Activated naive CD8-positive, alpha-beta T cell treated with anti-CD3 and anti-CD28 coated beads, Interleukin-2, amount 10 ng/mL, durations not matched to agents 7 days and 5 days (primary cell): ENCODE measurements at places on chromosomes 7 and 10. TPM values are rescaled to one million over a fixed set of nuclear protein-coding genes. Genes with fewer than 3 reads are reported as not detected.

GRCh38 chr10:42640610-42641229 is 2.4 kb upstream of the ZNF33B start:
- no peak for DNase-seq
- H3K4me1 ChIP-seq: peaks cover 15% of the 10 kb centered on the region
- H3K36me3 ChIP-seq: peaks cover 8% of the 10 kb centered on the region
- no peaks in the 10 kb centered on the region for H3K27me3 ChIP-seq
- no peak overlapping the region for H3K27ac ChIP-seq

- peaks cover 8% of the 10 kb centered on the region for H3K4me1 ChIP-seq
- H3K27ac ChIP-seq: no peak overlapping the region
- H3K4me3 ChIP-seq: no peak overlapping the region
- no peak for DNase-seq
- H3K36me3 ChIP-seq: no peaks in the 10 kb centered on the region
Measured at GRCh38 chr10:126470991-126471390, 82.7 kb upstream of the ADAM12 start.

CLRN3 gene
- not detected for total RNA-seq

GRID2IP gene
- 0.28 TPM for total RNA-seq

ITIH5 gene
- total RNA-seq: not detected

- no peaks in the 10 kb centered on the region for H3K36me3 ChIP-seq
- no peak for DNase-seq
- no peak overlapping the region for H3K4me3 ChIP-seq
- H3K4me1 ChIP-seq: no peaks in the 10 kb centered on the region
- peaks cover 16% of the 10 kb centered on the region for H3K27me3 ChIP-seq
Measured at GRCh38 chr10:23056186-23056579, 39.2 kb upstream of the MSRB2 start.

DNA sequence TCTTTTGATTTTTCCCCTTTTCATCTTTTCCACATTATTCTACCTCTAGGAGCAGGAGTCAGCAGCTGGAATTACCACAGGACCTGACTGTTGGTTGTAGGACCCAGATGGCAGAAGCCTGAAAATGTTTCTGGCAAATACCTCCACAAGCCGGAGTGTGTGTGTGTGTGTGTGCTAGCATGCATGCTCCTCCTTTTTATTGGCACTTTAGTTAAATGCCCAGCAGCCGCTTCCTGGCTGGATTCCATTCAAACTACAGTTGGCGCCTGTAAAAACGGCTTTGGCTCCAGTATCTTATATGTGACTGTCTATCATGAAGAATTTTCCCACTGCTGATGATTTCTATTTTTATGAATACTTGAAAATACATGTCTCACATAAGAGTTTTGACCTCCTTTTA is 319.7 kb upstream of the SP4 start:
- H3K4me1 ChIP-seq: no peaks in the 10 kb centered on the region
- H3K27me3 ChIP-seq: peaks cover 1% of the 10 kb centered on the region
- DNase-seq: no peak
- H3K4me3 ChIP-seq: no peak overlapping the region
- no peak overlapping the region for H3K27ac ChIP-seq
- H3K36me3 ChIP-seq: no peaks in the 10 kb centered on the region

ASZ1 gene
- not detected for total RNA-seq

ANXA7 gene
- 90.6 TPM for total RNA-seq

DNA sequence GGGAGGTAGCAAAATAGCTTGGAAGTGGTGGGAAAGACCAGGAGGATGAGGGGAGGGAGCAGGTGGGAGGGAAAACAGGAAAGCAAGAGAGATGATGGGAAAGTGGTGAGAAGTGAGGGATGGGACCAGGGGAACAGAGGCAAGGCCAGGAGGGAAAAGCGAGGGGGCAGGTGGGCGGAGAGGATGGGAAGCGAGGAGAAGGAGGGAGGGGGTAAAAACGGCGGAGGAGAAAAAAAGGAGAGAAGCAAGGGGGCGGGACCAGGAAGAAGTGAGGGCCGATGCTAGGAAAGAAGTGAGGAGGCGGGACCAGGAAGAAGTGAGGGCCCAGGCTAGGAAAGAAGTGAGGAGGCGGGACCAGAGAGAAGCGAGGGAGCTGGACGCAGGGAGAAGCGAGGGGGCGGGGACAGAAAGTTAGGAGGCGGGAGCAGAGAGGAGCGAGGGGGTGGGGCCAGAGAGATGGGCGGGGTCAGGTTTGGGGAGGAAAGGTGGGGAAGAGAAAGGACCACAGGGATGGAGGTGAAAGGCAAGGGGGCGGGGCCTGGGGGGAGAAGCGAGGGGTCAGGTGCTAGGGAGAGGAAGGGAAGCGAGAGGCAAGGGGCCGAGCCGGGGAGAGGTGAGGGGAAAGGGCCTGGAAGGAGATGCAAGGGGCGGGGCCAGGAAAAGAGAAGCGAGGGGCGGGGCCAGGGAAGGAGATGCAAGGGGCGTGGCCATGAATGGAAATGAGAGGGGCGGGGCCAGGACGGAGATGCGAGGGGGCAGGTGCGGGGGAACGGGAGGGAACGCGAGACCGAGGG is 984 bp downstream of the SMURF1 start:
- H3K27ac ChIP-seq: peak overlapping the region; percentile 91
- H3K4me1 ChIP-seq: peaks cover 38% of the 10 kb centered on the region
- H3K4me3 ChIP-seq: peak overlapping the region; percentile 95
- H3K36me3 ChIP-seq: peaks cover 10% of the 10 kb centered on the region
- peak; percentile 88 for DNase-seq
- H3K27me3 ChIP-seq: peaks cover 10% of the 10 kb centered on the region

DNA sequence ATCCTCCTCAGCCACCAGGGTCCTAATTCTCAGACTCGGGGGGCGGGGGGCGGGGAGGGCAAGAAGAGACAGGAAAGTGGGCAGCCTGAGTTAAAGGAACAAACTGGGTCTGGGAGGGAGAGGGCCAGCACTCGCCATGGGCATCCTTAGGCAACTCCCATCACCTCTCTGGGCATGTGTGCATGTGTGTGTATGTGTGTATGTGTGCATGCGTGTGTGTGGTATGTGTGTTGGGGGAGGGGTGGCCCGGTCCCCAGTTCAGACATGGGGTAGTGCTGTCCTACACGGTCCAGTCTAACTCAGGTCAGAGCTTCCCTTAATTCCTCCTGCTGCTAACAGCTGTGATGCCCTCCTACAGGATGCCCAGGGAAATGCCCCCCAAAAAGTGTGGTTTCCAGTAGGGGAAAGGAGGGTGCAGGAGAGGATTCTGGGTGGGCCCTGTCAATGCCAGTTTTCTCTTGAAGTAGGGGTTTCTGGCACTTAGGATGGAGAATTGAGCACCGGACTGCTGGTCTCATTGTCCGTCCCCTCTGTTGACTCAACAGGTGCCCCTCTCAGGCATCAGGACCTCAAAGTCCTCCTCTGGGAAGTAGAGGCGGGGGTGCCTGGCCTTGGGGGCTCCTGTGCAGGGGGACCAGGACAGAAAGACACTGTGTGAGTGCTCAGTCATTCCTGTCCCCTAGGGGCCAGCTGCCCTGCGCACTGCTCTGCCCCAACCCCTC is 15.1 kb upstream of the ZMIZ1 start:
- no peaks in the 10 kb centered on the region for H3K36me3 ChIP-seq
- H3K4me1 ChIP-seq: peaks cover 11% of the 10 kb centered on the region
- no peak overlapping the region for H3K27ac ChIP-seq
- H3K27me3 ChIP-seq: no peaks in the 10 kb centered on the region

TMEM176B gene
- 0.61 TPM for total RNA-seq

- no peak overlapping the region for H3K27ac ChIP-seq
- DNase-seq: no peak
- H3K36me3 ChIP-seq: no peaks in the 10 kb centered on the region
- H3K4me3 ChIP-seq: no peak overlapping the region
- no peaks in the 10 kb centered on the region for H3K4me1 ChIP-seq
- H3K27me3 ChIP-seq: peaks cover 3% of the 10 kb centered on the region
Measured at GRCh38 chr10:34188221-34188620, 626.9 kb downstream of the PARD3 start.

AUTS2 gene
- 17.5 TPM for total RNA-seq

CFAP58 gene
- total RNA-seq: 0.34 TPM

- H3K27ac ChIP-seq: peak overlapping the region; percentile 21
- H3K4me3 ChIP-seq: peak overlapping the region; percentile 70
- peaks cover 75% of the 10 kb centered on the region for H3K27me3 ChIP-seq
- DNase-seq: no peak
- H3K4me1 ChIP-seq: peaks cover 26% of the 10 kb centered on the region
- peaks cover 2% of the 10 kb centered on the region for H3K36me3 ChIP-seq
Measured at GRCh38 chr7:114086914-114087652, 168.3 kb upstream of the PPP1R3A start.

PON1 gene
- not detected for total RNA-seq

DNA sequence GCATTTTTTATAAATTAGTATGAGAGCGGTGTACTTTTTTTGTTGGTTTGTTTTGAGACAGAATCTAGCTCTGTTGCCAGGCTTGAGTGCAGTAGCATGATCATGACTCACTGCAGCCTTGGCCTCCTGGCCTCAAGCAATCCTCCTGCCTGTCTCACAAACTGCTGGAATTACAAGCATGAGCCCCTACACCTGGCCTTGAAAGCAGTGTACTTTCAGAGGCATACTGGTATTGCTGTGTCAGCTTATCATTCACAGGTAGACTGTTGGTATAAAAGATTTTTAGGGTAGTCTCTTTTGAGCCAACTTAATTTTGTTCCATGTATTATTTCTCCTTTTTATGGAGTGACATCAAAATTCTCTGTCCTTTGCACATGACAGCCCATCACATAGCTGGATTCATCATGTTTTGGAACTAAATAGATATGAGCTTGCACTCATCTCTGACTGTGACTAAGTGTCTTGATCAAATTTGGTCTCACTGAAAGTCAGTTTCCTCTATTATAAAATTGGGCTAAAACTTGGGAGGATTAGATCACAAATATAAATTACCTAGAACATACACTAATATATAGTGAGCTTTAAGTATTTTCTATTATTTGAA is 12.4 kb downstream of the GNAT3 start:
- H3K27ac ChIP-seq: no peak overlapping the region
- H3K36me3 ChIP-seq: no peaks in the 10 kb centered on the region
- H3K27me3 ChIP-seq: no peaks in the 10 kb centered on the region
- no peak for DNase-seq

ZNF727 gene
- 0.17 TPM for total RNA-seq

DNA sequence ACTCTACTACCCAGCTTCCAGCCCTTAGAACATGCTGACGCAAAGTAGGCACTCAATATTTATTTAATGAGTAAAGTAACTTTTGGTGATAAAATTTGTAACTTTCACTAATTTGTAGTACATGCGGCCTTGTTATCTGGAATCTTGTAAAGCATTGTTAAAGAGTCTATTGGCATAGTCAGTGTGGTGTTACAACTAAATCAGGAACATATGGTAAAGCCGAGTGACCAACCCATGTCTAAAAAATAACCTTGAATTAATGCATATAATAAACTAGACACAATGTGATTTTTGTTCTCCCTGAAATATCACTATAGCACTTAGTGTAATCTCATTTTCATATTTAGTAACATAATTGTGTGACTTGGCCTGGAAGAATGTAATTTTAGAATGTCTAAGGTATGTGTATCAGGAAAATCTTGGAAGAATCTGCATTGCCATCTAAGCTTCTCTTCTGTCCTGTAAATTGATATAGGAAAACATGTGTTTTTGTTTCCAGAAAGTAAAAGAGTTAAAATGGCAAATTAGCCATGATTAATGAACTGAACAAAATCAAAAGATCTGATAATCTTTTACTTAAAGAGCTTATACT is 256.7 kb upstream of the GNAI1 start:
- peaks cover 2% of the 10 kb centered on the region for H3K36me3 ChIP-seq
- no peak for DNase-seq
- H3K4me3 ChIP-seq: no peak overlapping the region
- H3K4me1 ChIP-seq: no peaks in the 10 kb centered on the region

GRCh38 chr10:85490431-85490830 is 876.2 kb downstream of the GRID1 start:
- H3K4me3 ChIP-seq: no peak overlapping the region
- H3K4me1 ChIP-seq: no peaks in the 10 kb centered on the region
- H3K36me3 ChIP-seq: no peaks in the 10 kb centered on the region
- H3K27ac ChIP-seq: no peak overlapping the region
- H3K27me3 ChIP-seq: no peaks in the 10 kb centered on the region
- no peak for DNase-seq

DNA sequence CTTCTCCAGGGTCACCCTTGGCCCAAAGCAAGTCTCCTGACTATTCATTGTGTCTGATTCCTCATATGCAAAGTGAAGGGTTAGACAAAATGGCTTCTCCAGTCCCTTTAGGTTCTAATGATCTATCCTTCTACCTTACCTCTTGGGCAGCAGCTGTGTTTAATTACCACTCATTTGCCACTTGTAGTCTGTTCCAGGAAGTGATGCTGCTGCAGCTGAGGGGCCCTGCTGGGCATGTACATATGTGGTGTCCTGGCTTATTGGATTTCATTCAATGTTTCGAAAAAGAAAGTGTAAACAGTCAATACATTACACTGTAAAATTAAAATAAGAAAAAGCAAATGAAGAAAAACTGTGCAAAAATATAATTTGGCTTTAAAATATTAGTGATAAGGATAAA is 36.6 kb downstream of the SCIN start:
- H3K27ac ChIP-seq: no peak overlapping the region
- no peaks in the 10 kb centered on the region for H3K4me1 ChIP-seq
- DNase-seq: no peak
- H3K27me3 ChIP-seq: peaks cover 8% of the 10 kb centered on the region
- no peak overlapping the region for H3K4me3 ChIP-seq

DNA sequence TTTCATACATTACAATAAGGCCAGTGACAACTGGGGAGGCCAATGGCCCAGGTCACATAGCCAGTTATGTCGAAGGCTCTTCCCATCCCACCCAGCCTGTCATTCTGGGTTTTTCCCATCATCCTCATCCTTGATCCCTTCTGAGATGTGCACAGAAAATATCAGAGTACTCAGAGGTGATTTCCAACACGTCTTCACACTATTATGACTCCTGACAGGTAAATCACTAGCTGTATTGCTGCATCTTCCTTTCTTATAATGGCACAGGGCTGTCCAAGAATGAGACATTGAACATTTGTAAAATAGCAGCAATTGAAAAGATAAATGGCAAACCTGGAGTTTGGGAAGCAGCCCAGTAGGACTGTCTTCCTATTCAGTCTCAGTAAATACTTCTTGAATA is 159.9 kb downstream of the PLXNA4 start:
- no peak overlapping the region for H3K27ac ChIP-seq
- H3K4me3 ChIP-seq: no peak overlapping the region
- H3K4me1 ChIP-seq: peaks cover 23% of the 10 kb centered on the region
- H3K27me3 ChIP-seq: peaks cover 19% of the 10 kb centered on the region
- peaks cover 54% of the 10 kb centered on the region for H3K36me3 ChIP-seq
- DNase-seq: no peak

DNA sequence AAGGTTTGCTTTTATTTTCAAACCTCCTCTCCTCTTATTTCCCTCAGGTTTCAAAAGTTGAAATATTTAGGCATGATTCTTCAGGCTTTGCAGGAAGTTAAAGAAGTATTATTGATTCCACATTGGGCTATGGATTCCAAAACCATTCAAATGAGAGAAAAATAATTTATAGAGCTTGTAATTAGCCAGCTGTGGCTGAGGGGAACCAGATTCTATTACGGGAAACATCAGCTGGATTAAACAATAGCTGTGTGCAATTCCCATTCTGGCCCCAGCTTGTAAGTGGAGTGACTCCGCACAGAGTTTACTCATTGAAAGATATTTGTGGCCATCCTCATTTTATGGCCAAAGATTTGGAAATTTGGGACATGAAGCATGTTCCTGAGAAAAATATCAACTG is 77.0 kb upstream of the PHYHIPL start:
- no peak overlapping the region for H3K27ac ChIP-seq
- no peak overlapping the region for H3K4me3 ChIP-seq
- H3K4me1 ChIP-seq: no peaks in the 10 kb centered on the region
- no peaks in the 10 kb centered on the region for H3K27me3 ChIP-seq

AGMO gene
- total RNA-seq: not detected
